ENCODE measurements at places on chromosomes 3 and 15.

DNA sequence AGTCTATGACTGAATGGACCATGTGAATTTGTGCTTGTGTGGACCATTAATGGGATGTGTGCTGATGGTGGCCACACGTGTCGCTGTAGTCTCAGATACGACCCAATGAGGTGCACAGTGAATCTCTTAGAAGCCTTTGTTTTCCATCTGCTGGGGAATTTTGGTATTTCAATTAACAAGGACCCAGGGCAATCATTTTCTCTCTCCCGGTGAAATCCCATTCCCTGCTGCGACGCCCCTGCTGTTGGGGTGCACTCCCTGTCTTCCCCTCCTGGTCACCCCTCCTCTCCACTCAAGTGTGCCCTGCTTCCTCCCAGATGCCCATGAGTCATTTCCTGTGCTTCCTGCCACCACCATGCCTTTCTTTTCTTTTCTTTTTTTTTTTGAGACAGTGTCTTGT is 32.7 kb downstream of the EBLN2 start:
- DNase-seq = no peak

- DNase-seq = no peak
These were observed 3.2 kb downstream of the DUOX1 start for GRCh38 chr15:45132844-45133560.

- no peak for DNase-seq
These were observed 95.4 kb downstream of the ABHD5 start for GRCh38 chr3:43786102-43786501.

DNA sequence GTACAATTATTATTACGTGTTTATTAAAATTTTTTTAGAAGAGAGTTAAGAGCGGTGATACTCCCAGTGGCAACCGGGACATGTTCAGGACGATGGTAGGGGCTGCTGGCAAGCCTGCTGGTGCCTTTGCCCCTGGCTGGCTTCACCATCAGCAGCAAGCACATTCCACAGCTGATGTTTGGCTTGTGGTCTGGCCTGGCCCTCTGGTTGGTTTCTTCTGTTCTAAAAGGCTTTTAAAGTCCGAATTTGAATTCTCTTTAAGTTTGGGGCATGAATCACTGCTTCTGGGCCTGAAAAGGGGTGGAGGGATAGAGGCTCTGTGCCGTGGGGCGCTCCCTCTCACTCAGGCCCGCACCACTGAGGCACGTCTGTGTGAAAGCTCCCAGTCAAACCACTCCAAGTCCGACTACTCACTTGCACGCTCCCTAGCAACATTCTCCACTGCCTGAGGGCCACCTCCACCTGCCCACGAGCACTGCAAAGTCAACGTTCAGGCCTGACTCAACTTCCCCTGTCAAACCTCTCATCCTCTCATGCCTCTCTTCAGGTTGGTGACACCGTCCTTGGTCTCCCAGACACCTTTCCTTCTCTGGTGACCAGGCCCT is 10.1 kb downstream of the ITGA11 start:
- no peak for DNase-seq

DNA sequence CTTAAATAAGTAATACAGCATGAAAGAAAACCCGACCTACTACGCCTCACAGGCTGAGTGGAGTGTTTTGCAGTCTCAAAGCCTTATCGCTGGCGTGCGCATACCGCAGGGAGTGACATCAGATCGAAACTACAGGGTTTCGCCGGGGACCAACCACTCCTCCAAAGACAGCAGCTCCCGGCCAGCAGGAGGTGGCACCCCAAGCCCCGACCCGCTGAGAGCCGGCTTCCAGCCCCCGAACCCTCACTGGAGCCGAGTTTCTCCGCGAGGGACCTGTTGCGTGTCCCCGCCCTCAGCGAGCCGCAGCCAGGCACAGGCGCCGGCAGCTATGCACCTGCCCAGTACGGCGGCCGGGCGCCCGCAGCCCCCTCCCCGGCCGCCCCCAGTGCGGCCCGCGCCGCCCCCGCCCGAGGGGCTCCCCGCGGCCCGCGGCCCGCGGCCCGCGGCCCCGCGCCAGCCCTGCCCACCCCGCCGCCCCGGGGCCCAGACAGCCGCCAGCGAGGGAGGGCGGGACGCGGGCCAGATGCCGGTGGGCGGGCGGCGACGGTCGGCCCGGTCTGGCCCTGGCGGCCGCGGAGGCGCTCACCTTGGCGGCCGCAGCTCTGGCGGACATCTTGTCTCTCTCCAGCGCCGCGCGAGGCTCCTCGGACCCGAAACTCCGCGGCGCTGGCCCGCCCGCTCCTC is 710 bp downstream of the TJP1 start:
- no peak for DNase-seq

DNA sequence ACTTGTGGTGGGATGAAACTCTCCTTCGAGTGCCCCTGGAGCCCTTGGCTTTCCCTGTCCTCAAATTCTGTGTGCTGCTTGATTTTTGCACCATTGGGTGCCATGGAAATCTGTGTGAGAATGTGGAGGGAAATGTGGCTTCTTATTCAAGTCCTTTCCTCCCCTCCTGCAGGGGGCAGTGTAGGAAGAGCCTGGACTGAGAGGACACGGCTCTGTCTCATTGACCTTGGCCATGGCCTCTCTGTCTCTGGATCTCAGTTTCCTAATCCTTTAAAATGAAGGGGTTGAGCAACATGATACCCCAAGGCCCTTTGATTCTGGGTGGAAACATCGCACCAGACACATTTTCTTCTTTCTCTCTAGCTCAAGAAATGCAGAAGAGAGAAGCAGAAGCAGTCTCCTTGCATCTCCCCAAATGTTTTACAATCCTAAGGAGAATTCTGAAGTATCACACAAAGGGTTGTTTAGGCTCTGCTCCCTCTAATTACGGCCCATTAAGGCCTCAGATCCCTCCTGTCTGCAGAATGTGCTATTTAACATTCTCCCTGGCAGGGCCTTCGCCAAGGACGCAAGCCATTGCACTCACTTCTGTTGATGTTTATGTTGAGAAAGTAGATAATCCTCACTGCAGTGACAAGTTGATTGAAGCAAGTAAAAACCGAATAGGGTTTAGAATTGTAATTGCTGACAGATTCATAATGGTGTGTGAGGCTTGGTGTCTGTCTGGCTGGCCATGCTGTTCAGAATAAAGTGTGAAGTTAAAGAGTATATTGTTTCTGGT is 169.1 kb downstream of the TPRG1 start:
- DNase-seq = no peak

Measured in stimulated activated naive CD4-positive, alpha-beta T cell treated with Interleukin-2 at 50 U/mL for 16 hours (primary cell).